ENCODE measurements at places on chromosomes 3 and 15.

GRCh38 chr15:25022233-25022632, 67.4 kb downstream of the SNRPN start:
- DNase-seq = no peak

GRCh38 chr15:70826634-70827033, 27.3 kb downstream of the LARP6 start:
- no peak for DNase-seq

- no peak for DNase-seq
Measured at GRCh38 chr3:156838035-156838434, 11.9 kb downstream of the LEKR1 start.

DNA sequence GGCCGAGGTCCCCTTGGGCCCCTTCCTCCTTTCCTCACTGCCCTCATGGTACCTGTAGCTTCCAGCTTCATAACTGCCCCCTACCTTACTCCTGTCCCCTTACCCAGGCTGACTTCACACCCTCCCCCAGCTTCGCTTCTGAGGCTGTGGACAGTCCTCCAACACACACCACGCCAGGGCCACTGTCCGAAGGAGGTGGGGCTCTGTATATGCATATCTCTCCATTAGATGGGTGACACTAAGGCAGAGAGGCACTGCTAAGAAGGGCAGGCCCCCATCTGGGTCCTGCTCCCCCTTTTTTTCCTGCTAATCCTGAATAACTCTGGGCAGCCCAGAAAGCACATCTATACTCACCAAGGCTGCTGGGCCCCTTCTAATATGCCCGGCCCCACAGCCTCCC, 1.0 kb upstream of the COL7A1 start:
- DNase-seq = no peak

GRCh38 chr15:52261498-52262242, 33.9 kb downstream of the MYO5C start:
- peak; percentile 3 for DNase-seq

GRCh38 chr3:157532529-157533297, 29.5 kb upstream of the VEPH1 start:
- DNase-seq = no peak

DNA sequence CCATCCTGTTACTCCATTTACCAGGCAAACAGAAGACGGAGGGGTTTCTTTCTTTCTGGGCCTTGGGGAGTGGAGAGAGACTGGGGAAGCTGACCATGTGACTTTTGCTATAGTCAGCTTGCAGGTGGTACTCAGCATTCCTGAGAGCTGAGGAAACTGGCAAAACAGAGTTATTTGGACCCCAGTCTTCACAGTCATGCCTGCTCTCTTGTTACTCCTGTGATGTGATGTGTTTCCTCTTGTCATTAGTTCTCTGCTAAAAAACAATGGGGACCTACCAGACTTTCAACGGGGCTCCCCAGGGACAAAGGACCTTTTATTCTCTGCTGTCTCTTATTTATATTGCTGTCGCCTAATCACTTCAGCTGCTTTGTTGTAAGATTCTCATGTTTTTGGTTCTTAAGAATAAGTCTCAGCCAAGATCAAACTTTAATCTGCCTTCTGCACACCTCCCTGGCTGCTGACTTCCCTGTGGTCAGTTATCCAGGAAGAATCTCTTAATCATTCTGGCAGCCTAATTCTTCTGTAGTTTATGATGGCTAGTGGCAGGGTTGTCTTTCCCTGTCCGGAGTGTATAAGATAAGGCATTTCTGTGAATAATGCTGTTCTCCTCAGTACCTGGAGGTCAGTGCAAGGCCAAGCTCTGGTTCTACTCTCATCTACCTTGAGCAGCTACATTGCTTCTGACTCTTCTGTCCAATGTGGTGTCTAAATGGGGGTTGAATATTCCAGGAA, 8.8 kb downstream of the STARD9 start:
- DNase-seq = no peak

DNA sequence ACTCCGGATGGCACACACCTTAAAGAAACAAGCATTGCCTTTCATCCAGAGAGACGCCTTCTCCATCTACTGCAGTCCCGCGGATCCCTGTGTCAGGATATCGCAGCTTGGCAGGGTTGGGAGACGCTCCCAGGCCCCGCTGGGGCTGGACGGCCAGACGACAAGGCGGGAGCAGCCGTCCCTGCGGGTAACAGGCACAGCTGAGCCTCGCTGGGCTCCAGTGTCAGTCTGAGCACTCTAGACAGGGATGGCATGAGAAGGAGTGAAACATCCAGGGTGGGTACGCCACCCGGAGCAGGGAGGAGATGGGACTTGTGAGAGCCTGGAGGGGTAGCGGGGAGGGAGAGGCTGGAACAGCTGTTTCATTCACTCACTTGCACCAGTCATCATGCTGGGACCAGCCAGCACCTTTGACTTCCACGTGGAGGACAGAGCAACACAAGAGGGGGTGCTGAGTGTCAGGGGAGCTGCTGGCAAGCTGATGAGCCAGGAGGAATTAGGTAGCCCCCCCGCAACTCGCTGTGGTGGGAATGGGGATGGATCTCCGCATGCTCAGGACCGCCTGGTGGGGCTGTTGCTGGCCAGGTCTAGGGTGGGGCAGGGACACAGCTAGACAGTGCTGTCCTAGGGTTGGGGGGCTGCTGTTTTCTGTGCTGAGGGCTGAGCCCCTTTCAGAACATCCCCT, 31.6 kb upstream of the SNRPA1 start:
- DNase-seq = no peak

GRCh38 chr3:169138849-169139420, 524.6 kb downstream of the MECOM start:
- no peak for DNase-seq
